Karpas-422 (cell line): ENCODE measurements at places on chromosomes 16 and 17. TPM values are rescaled to one million over a fixed set of nuclear protein-coding genes. Genes with fewer than 3 reads are reported as not detected.
A peak's percentile ranks its signal among the peaks of the same experiment; 100 is the strongest.

The CD300LF gene
- not detected in 2 replicates for total RNA-seq

DNA sequence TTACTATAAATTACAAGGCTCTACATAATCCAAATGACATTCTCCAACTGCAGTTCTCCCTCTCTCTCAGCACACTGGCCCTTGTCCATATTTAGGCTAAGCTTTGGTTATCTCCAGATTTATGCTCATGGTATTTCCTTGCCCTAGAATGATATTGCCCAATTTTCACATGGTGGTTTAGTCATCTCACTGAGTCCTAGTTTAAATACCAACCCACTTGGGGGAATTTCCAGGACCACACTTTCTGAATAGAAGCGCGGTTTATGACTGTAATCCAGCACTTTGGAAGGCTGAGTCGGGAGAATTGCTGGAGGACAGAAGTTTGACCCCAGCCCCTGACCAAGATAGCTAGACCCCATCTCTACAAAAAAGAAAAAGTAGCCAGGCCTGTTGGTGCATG is 280.1 kb upstream of the MON1B start:
- no peaks in the 10 kb centered on the region for H3K36me3 ChIP-seq
- no peaks in the 10 kb centered on the region for H3K27me3 ChIP-seq
- H3K4me1 ChIP-seq, result no peaks in the 10 kb centered on the region
- no peak for DNase-seq
- no peak overlapping the region for H3K4me3 ChIP-seq

DNA sequence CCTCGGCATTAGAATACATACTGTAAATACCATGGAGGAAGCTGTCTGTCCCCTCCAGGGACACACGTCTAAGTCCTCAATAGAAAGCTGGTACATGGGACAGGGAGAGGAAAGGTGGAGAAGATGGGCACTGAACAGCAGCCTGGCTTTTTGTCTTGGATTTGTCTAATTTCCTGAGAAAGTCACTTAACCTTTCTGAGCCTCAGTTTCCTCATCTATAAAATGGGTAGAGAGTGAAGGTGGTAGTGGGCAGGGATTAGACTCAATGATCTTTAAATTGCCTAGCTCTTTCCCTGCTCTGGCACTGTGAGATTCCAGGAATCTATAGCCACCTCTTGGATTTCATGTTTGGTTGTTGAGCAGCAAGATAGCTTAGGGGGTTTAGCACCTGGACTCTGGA is 96.2 kb downstream of the ASIC2 start:
- H3K36me3 ChIP-seq, result no peaks in the 10 kb centered on the region
- H3K4me1 ChIP-seq, result no peaks in the 10 kb centered on the region
- H3K27ac ChIP-seq, result no peak overlapping the region
- no peak for DNase-seq
- no peak overlapping the region for H3K4me3 ChIP-seq

The CAPNS2 gene
- total RNA-seq, result not detected in 2 replicates

- H3K4me1 ChIP-seq, result no peaks in the 10 kb centered on the region
- no peak overlapping the region for H3K4me3 ChIP-seq
- H3K36me3 ChIP-seq, result no peaks in the 10 kb centered on the region
- H3K27ac ChIP-seq, result no peak overlapping the region
- no peaks in the 10 kb centered on the region for H3K27me3 ChIP-seq
Measured at GRCh38 chr16:71345031-71345430, 13.5 kb upstream of the CALB2 start.

- no peak overlapping the region for H3K4me3 ChIP-seq
- H3K36me3 ChIP-seq, result no peaks in the 10 kb centered on the region
- DNase-seq, result peak; percentile 66
- no peaks in the 10 kb centered on the region for H3K27me3 ChIP-seq
- H3K4me1 ChIP-seq, result peaks cover 7% of the 10 kb centered on the region
- no peak overlapping the region for H3K27ac ChIP-seq
Measured at GRCh38 chr17:21132428-21132827, 5.7 kb downstream of the DHRS7B start.

- H3K36me3 ChIP-seq, result no peaks in the 10 kb centered on the region
- no peak for DNase-seq
- H3K4me1 ChIP-seq, result no peaks in the 10 kb centered on the region
- no peak overlapping the region for H3K27ac ChIP-seq
- H3K4me3 ChIP-seq, result no peak overlapping the region
- H3K27me3 ChIP-seq, result no peaks in the 10 kb centered on the region
Measured at GRCh38 chr17:35167666-35168065, 20.0 kb downstream of the UNC45B start.

GRCh38 chr17:77723071-77723908 is 235.2 kb upstream of the TNRC6C start:
- no peak overlapping the region for H3K4me3 ChIP-seq
- H3K27ac ChIP-seq, result no peak overlapping the region
- DNase-seq, result no peak
- no peaks in the 10 kb centered on the region for H3K4me1 ChIP-seq

- H3K36me3 ChIP-seq, result no peaks in the 10 kb centered on the region
- H3K27me3 ChIP-seq, result no peaks in the 10 kb centered on the region
- DNase-seq, result no peak
- peaks cover 13% of the 10 kb centered on the region for H3K4me1 ChIP-seq
- H3K27ac ChIP-seq, result no peak overlapping the region
Measured at GRCh38 chr17:28404812-28405570, 1.0 kb downstream of the SLC46A1 start.

- no peak for DNase-seq
- no peaks in the 10 kb centered on the region for H3K27me3 ChIP-seq
- H3K4me3 ChIP-seq, result no peak overlapping the region
- peaks cover 10% of the 10 kb centered on the region; the same call in 1 of the 2 replicates for H3K36me3 ChIP-seq
Measured at GRCh38 chr17:35127751-35128514, 6.5 kb downstream of the FNDC8 start.

The ERI2 gene
- total RNA-seq, result 12.3 and 17.0 TPM in 2 replicates

The NAGS gene
- 2.4 and 4.3 TPM in 2 replicates for total RNA-seq

DNA sequence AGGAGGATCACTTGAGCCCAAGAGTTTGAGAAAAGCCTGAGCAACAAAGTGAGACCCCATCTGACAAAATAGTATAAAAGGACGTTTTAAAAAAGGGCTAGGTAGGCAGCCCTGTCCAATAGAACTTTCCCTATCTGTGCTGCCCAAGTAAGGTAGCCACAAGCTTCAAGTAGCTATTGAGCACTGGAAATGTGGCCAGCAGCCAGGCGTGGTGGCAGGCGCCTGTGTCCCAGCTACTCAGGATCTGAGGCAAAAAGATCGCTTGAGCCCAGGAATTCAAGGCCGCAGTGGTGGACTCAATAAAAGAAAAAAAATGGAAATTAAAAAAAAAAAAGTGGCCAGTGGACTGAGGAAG is 1.5 kb upstream of the NQO1 start:
- no peak overlapping the region for H3K4me3 ChIP-seq
- H3K27me3 ChIP-seq, result no peaks in the 10 kb centered on the region
- no peaks in the 10 kb centered on the region for H3K36me3 ChIP-seq

The PRSS8 gene
- total RNA-seq, result not detected in 2 replicates

- H3K27ac ChIP-seq, result no peak overlapping the region
- no peak for DNase-seq
- H3K27me3 ChIP-seq, result no peaks in the 10 kb centered on the region
- H3K4me1 ChIP-seq, result no peaks in the 10 kb centered on the region
Measured at GRCh38 chr17:51422634-51423033, 162.3 kb downstream of the UTP18 start.

GRCh38 chr17:74860229-74860871 is 665 bp upstream of the GRIN2C start:
- DNase-seq, result no peak
- H3K4me3 ChIP-seq, result no peak overlapping the region
- H3K4me1 ChIP-seq, result peaks cover 4% of the 10 kb centered on the region
- no peaks in the 10 kb centered on the region for H3K36me3 ChIP-seq
- no peak overlapping the region for H3K27ac ChIP-seq

- H3K36me3 ChIP-seq, result no peaks in the 10 kb centered on the region
- H3K27ac ChIP-seq, result no peak overlapping the region
- no peak for DNase-seq
- H3K27me3 ChIP-seq, result peaks cover 2% of the 10 kb centered on the region; the same call in 1 of the 2 replicates
Measured at GRCh38 chr17:64096037-64096436, 33.9 kb downstream of the ERN1 start.

The KRTAP4-4 gene
- total RNA-seq, result not detected in 2 replicates

- H3K36me3 ChIP-seq, result no peaks in the 10 kb centered on the region
- no peaks in the 10 kb centered on the region for H3K27me3 ChIP-seq
- no peak for DNase-seq
- H3K4me3 ChIP-seq, result no peak overlapping the region
- H3K27ac ChIP-seq, result no peak overlapping the region
Measured at GRCh38 chr16:23409522-23409921, 43.5 kb downstream of the COG7 start.

- H3K27me3 ChIP-seq, result no peaks in the 10 kb centered on the region
- peaks cover 30% of the 10 kb centered on the region; the same call in 1 of the 2 replicates for H3K36me3 ChIP-seq
- DNase-seq, result no peak
- peak overlapping the region; percentile 35; the same call in 1 of the 2 replicates for H3K27ac ChIP-seq
- peaks cover 37% of the 10 kb centered on the region for H3K4me1 ChIP-seq
Measured at GRCh38 chr17:57672971-57673370, 72.1 kb downstream of the CCDC182 start.

The RHBDL3 gene
- total RNA-seq, result not detected in 2 replicates

- no peak overlapping the region for H3K4me3 ChIP-seq
- DNase-seq, result no peak
- no peaks in the 10 kb centered on the region for H3K36me3 ChIP-seq
- H3K4me1 ChIP-seq, result no peaks in the 10 kb centered on the region
Measured at GRCh38 chr16:81987706-81988105, 23.6 kb downstream of the SDR42E1 start.
